Muscle of back (tissue), 13 donors: ENCODE measurements at places on chromosomes 7 and 10.

DNA sequence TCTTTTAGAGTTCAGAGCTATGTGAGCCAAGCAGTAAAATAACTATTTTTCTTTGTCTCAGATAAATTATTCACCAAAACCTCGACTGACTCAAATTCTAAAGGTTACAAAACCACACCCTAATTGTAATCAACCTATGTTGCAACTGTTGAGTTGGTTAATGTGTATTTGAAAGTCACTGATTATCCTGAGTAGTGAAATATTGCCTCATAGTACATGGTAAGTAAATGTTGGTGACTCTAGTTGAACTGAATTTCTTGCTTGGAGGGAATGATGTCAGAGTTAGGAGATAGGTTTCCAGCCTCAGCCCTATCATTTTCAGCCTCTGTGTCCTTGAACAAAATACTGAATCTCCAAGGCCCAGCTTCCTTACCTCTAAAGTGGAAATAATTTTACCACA is 3.0 kb upstream of the CYP2C18 start:
- no peak for DNase-seq

DNA sequence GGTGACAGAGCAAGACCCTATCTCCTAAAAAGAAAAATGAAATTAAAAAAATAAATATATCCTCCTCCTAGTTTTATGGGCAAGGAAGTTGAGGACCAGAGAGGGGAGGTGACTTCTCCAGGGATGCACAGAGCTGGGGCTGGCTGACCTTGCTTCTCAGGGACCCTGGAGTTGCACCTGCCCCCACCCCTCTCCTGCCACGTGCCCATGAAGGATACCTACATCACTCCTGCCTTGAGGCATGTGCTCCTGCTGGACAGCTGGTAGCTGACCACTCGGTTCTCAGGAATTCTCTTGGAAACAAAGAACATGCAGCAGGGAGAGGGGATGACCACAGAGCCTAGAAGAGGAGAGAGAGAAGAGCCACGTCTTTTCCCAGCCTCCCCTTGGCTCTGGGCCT is 522 bp downstream of the CCL24 start:
- DNase-seq = no peak

- no peak for DNase-seq
Measured at GRCh38 chr7:155283565-155284194, 14.0 kb upstream of the INSIG1 start.

- no peak for DNase-seq
Measured at GRCh38 chr10:26516540-26517101, 78.5 kb downstream of the APBB1IP start.

DNA sequence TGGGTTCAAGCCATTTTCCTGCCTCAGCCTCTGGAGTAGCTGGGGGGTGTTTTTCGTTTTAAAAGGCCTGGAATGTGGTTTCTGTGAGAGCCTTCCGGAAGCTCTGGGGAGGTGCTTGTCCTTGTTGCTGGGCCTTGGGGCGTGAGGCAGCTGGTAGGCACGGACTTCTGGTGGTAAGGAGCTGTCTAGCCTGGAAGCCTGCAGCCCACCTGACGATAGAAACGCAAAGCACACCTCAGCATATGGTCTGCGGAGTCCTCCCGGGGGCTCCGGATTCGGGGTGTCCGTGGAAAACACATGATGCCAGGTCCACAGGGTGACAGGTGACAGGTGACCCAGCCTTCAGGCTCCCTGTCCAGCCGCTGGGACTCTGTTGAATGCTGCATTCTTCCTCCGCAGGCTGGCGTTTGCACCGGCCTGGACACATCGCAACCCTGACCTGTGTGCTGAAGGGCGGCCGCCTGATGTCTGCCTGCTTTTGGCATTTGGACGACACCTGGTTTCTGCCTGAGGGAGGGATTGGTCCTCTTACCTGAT is 37.3 kb downstream of the INPP5A start:
- no peak for DNase-seq

- no peak for DNase-seq
Measured at GRCh38 chr7:100477871-100478267, 1.1 kb downstream of the TSC22D4 start.

GRCh38 chr10:108608860-108609259 is 1314.5 kb downstream of the XPNPEP1 start:
- no peak for DNase-seq

DNA sequence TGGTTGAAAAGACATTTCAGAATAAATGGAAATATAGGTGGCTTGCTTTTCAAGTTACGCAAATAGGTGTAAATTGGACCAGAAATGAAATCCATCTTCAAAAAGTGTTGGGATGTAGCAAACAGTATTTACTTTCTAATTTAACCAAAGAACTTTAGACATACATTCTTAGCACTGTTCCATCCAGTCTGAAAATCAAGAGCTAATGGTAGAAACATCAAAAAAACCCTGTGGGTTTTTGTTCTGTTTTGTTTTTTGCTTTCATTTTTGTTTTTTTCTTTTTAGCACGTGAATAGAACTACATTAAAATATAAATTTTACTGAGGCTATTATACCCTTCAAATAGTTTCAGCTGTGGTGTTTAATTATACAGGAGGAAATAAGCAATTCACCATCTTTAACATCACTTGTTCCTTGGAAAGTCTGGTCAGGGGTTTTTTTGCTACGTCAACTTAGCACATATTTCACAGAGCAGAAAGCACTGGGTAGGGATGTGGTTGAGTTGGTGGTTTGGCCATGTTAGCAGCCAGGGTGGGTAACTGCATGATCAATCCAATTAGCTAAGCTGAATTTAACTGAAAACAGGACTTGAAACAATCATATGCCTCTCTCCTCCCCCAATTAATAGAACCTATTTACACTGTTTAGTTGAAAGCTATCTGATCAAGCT is 275.4 kb upstream of the PFKP start:
- DNase-seq = no peak

- DNase-seq = no peak
Measured at GRCh38 chr7:106566196-106566595, 94.8 kb downstream of the CCDC71L start.

DNA sequence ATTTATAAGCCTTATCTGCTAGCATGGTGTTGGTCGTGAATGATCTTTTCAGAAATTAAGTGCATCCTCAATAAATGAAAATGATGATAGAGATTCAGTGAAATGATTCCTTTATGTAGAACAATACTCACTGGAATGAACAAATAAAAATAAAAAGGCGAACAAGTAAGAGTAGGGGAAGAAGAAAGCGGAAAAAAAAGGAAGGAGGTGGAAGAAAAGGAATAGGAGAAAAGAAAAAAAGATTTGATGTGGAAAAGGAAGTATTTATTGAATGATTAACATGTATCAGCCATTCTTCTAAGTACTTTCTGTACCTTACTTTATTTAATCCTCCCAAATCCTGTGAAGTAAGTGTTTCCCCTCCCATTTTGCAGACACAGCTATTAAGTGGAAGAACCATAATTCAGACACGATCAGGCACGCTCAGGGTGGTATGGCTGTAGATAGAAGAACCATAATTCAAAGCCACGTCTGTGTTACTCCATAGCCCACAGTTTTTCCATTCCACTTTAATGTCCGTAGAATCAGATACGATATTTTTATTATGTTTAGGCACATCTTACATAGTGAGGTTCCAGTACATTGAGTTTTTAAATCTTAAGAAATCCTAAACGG is 156.2 kb upstream of the LAMB4 start:
- no peak for DNase-seq

- no peak for DNase-seq
Measured at GRCh38 chr10:114526126-114526503, 121.8 kb upstream of the AFAP1L2 start.

- DNase-seq = peak; percentile 28
Measured at GRCh38 chr7:39757604-39758003, 134.2 kb downstream of the RALA start.

- no peak for DNase-seq
Measured at GRCh38 chr7:31145339-31145738, 93.2 kb downstream of the ADCYAP1R1 start.

DNA sequence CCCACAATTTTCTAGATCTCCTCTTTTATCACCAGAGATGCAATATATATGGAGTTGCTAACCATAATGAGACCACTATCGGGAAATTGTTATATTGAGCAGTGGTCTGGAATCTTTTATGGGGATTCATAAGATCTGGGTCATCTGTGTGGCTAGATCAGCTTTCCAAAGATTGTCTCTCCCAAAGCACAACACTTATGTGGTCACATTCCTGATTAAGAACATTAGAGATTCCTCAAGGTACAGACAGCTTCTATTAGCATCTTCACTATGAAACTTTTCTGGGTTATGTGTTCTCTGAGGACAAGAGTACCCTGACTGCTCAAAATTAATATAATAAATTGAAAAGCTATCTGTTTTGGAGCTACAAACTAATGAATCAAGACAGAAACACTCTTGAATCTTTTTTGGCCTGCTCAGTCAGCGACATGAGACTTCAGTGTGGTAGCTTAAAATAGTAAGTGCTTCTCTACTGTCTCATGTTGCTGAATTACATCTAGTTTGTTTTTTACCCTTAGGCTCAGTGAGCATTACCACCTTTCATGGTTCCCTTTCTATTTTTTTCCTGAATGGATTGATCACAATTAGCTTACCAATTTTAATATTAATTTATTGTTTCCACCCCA is 42.6 kb upstream of the STRIP2 start:
- DNase-seq = no peak

DNA sequence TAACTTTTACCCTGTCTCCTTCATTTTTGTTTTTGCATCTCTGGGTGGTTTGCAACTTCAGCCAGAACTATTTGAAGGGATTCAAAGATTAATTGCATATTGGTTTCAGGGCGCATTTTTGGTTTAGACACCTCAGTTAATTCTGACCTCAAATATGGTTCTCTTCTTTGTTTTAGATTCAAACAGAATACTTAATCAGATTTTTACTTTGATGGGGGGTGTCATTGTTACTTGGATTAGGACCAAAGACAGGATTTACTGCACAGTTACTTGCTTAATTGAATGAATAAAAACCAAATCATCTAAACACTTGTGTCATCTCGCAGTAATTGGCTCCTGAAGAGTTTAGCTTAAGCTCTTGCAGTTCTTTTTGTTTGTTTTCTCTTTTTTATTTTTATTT is 100.9 kb downstream of the PHTF2 start:
- no peak for DNase-seq

- no peak for DNase-seq
Measured at GRCh38 chr10:69645296-69646184, 15.5 kb downstream of the FAM241B start.

GRCh38 chr10:69425511-69426298 is 9.0 kb upstream of the TACR2 start:
- no peak for DNase-seq

- DNase-seq = no peak
Measured at GRCh38 chr7:43212921-43213320, 100.5 kb downstream of the HECW1 start.

DNA sequence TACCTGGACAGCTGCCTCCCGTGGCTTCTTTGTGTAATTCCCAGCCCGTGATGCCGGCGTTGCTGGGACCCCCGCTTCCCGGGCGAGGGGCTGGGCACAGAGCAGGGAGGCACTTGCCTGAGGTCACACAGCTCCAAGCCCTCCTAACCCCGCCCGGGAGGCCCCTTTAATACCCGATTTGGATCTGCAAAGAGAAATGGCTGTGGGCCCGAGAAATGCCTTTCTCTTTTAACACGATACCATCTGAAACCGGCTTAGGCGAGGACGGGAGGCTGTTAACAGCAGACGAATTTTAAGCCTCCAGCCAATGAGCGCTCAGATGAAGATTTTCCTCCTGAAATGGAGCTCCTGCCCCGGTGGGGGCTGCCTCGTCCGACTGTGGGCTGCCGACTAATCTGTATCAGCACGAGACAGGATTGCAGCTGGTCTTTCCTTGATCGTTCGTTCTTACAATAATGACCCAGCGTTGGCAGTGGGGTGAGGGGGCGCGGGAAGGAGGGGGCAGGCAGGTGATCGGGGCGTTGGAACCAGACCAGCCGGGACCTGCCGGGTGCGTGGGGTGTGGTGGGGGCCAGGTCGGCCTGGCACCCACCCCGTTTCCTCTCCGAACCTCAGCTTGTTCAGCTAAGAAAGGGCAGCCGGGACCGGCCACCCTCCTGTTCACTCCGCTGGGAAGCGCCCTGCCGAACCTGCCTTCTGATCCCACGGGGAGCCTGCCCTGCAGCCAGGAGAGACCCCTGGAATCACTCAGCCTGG is 36.2 kb upstream of the FOXL3 start:
- DNase-seq = no peak

- no peak for DNase-seq
Measured at GRCh38 chr7:78412216-78412858, 613.8 kb downstream of the PHTF2 start.

- no peak for DNase-seq
Measured at GRCh38 chr7:157276091-157276561, 60.7 kb upstream of the DNAJB6 start.

- no peak for DNase-seq
Measured at GRCh38 chr10:84196083-84196482, 1.7 kb downstream of the CDHR1 start.

- DNase-seq = no peak
Measured at GRCh38 chr7:16007911-16008310, 321.4 kb upstream of the MEOX2 start.

GRCh38 chr10:12597788-12598765 is 248.7 kb downstream of the CAMK1D start:
- DNase-seq = no peak

- DNase-seq = no peak
Measured at GRCh38 chr10:127813290-127813689, 76.3 kb downstream of the FOXI2 start.

- DNase-seq = no peak
Measured at GRCh38 chr7:20826243-20826642, 39.6 kb upstream of the SP8 start.

- DNase-seq = no peak
Measured at GRCh38 chr10:92244796-92245195, 46.1 kb downstream of the CPEB3 start.

- no peak for DNase-seq
Measured at GRCh38 chr7:151244196-151244840, 4.2 kb downstream of the SMARCD3 start.

- DNase-seq = no peak
Measured at GRCh38 chr7:101686030-101686429, 56.9 kb upstream of the MYL10 start.

- DNase-seq = no peak
Measured at GRCh38 chr10:122338609-122339441, 35.7 kb upstream of the PLEKHA1 start.

DNA sequence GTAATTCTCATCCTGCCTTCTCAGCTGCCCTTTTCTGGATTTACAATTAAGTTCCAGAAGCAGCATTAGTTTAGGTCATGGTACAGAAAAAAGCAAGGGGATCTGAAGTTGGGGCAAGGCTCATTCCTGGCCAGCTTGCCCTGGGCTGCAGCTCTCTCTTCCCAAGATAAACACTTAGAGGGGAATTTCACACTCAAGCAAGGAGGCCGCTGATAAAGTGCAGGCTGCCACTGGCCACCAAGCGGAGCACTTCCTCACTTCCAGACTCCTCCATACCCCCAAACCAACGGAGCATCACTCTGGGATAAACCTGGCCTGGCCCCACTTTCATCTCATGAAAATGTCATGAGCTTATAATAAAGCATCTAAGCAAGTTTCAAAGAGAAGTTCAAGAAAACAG is 445.5 kb upstream of the MKI67 start:
- DNase-seq = no peak

- DNase-seq = no peak
Measured at GRCh38 chr7:108003599-108003935, 606 bp upstream of the LAMB1 start.
